Kidney (tissue), 22 donors: ENCODE measurements at places on chromosomes 12 and 14. TPM values are rescaled to one million over a fixed set of nuclear protein-coding genes. Genes with fewer than 3 reads are reported as not detected.

- no peak overlapping the region for H3K4me3 ChIP-seq
- H3K27me3 ChIP-seq: no peaks in the 10 kb centered on the region
- no peaks in the 10 kb centered on the region for H3K36me3 ChIP-seq
Measured at GRCh38 chr12:455821-456220, 3.9 kb upstream of the B4GALNT3 start.

- DNase-seq: no peak
- no peaks in the 10 kb centered on the region for H3K36me3 ChIP-seq
- no peaks in the 10 kb centered on the region for H3K27me3 ChIP-seq
- H3K4me1 ChIP-seq: no peaks in the 10 kb centered on the region
Measured at GRCh38 chr12:94831081-94831751, 172.3 kb downstream of the NDUFA12 start.

- H3K4me1 ChIP-seq: no peaks in the 10 kb centered on the region
- H3K27ac ChIP-seq: no peak overlapping the region
- DNase-seq: no peak
- no peaks in the 10 kb centered on the region for H3K27me3 ChIP-seq
Measured at GRCh38 chr14:93984070-93984469, 7.7 kb upstream of the ASB2 start.

DNA sequence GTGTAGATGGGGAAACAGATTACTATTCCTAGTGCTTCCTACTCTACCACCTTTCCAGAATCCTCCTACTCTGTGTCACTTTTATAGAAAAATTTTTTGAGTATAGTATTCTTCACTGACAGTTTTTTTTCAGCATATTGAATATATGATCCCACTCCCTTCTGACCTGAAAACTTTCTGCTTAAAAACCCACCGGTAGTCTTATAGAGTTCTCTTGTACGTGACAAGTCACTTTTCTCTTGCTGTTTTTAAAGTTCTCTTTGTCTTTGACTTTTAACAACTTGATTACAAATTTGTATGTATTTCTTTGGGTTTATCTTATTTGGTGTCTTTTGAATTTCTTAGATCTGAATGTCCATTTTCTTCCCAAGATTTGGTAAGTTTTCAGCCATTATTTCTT lies 133.6 kb upstream of the SLC38A2 start:
- no peak overlapping the region for H3K4me3 ChIP-seq
- H3K27ac ChIP-seq: no peak overlapping the region
- H3K27me3 ChIP-seq: no peaks in the 10 kb centered on the region
- H3K4me1 ChIP-seq: no peaks in the 10 kb centered on the region

CLEC1B gene
- total RNA-seq: not detected

DNA sequence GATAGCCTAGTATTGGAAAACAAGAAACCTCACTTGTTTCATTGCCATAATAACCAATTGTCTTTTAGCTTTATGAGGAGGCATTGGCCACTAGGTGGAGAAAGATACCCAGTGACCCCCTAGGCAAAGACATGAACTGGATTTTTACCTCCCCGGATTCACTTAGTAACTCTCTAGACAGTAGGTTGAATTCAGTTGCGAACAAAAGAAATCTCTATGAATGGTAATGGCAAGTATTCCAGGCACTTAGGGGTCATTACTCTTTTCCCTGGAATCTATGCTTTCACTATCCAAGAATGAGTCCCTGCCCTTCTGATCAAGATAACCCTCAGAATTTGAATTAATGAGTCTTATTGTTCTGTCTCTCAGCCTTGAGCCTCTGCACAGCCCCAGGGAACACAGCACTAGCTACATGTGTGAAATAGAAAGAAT lies 29.5 kb upstream of the RHOJ start:
- no peak for DNase-seq
- no peak overlapping the region for H3K27ac ChIP-seq
- H3K36me3 ChIP-seq: no peaks in the 10 kb centered on the region
- no peaks in the 10 kb centered on the region for H3K27me3 ChIP-seq

DNA sequence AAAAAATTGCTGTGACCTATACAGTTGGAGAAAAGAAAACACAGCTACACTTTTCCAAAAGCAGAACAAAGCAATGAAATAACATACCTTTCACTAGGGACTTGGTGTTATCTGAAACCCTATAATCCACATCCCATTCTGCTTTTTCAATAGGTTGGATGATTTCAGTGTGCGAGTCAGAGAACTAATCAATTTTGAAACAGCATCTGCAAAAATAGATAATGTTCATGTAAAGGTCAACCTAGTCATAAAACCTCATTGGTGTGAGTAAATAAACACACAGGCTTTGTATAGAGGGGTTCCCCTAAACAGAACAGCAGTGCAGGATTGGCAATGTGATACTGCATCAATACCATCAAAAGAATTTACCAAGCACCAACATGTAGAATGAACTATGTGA lies 173.0 kb upstream of the G2E3 start:
- DNase-seq: no peak
- H3K4me3 ChIP-seq: no peak overlapping the region
- H3K27me3 ChIP-seq: no peaks in the 10 kb centered on the region

DNA sequence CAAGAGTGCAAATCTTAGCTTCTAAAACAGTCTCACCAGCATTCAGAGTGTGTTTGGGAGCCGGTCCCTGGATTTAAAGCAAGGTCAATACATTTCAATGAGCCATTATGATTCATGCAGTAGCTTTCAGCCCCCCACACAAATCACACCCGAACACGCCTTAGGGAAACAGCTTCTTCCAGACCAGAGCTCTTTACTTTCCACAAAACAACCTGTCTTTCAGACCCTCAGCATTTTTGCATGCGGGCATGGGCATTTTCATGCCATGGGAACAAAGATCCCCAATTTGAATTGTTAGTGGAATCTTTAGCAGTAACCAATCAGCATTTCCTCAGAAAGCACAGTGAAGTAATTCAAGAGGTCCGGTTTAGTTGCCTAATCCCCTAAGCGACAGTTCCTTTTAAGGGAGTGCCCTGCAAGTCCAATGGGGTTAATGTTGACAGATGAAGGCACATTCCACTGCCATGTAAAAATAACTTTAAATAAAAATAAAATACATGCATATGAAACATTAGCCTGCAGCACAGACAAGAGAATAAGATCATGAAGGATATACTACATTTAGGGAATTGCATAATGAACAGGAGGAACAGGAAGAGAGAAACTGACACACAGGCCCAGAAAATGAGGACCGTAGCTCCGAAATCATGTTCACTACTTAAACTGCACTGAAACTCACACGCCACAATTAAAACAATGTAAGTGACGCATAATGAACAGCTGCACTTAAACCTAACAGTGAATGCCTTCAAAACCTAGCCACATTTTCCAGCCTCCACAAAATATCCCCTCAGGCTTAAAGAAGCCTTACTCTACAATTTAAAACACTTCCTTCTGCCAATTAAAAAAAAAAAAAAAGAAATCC lies 4.0 kb downstream of the VPS37B start:
- no peak for DNase-seq
- H3K36me3 ChIP-seq: no peaks in the 10 kb centered on the region
- H3K27ac ChIP-seq: peak overlapping the region; percentile 65
- peaks cover 46% of the 10 kb centered on the region for H3K4me1 ChIP-seq
- no peaks in the 10 kb centered on the region for H3K27me3 ChIP-seq
- H3K4me3 ChIP-seq: peak overlapping the region; percentile 39

LIN7A gene
- total RNA-seq: 9.7 TPM

GRCh38 chr12:44765796-44766195 lies 110.3 kb downstream of the NELL2 start:
- H3K27me3 ChIP-seq: no peaks in the 10 kb centered on the region
- no peaks in the 10 kb centered on the region for H3K36me3 ChIP-seq
- H3K4me1 ChIP-seq: no peaks in the 10 kb centered on the region
- no peak overlapping the region for H3K27ac ChIP-seq
- no peak for DNase-seq

- H3K4me1 ChIP-seq: no peaks in the 10 kb centered on the region
- no peak overlapping the region for H3K4me3 ChIP-seq
- no peak for DNase-seq
- H3K27me3 ChIP-seq: no peaks in the 10 kb centered on the region
Measured at GRCh38 chr14:68928770-68929550, 50.1 kb downstream of the ACTN1 start.

ZFC3H1 gene
- 42.4 TPM for total RNA-seq

RPL10L gene
- total RNA-seq: not detected

- H3K4me3 ChIP-seq: no peak overlapping the region
- no peak overlapping the region for H3K27ac ChIP-seq
- no peaks in the 10 kb centered on the region for H3K27me3 ChIP-seq
- H3K4me1 ChIP-seq: no peaks in the 10 kb centered on the region
Measured at GRCh38 chr12:30043151-30043847, 259.6 kb upstream of the TMTC1 start.

DNA sequence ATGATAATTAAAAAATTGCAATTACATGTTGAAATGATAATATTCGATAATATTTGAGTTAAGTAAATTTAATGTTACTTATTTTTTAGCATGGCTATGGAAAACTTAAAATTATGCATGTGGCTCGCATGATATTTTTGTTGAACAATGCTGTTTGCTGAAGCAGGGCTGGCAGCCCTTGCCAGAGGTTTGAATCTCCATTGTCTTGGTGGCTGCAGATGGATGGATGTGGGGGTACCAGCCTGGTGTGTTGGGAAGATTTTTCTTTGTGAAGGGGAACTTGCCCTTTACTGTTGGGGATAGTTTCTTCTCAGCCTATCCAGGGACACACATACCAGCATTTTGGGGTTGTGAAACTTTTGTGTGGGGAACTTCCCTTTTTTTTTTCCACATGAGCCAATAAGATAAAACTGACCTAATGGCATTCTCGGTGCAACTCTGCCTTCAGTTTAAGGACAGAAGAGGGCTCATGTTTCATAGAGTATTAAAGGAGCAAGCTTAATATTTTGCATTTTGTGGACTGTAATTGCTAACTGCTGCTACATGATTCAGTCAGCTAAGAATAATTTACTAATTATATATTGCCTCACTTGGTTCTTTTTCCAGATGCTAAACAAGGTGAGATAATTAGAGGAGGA lies 8.8 kb downstream of the RASSF3 start:
- no peak overlapping the region for H3K4me3 ChIP-seq
- DNase-seq: no peak
- no peak overlapping the region for H3K27ac ChIP-seq
- H3K36me3 ChIP-seq: no peaks in the 10 kb centered on the region

DNA sequence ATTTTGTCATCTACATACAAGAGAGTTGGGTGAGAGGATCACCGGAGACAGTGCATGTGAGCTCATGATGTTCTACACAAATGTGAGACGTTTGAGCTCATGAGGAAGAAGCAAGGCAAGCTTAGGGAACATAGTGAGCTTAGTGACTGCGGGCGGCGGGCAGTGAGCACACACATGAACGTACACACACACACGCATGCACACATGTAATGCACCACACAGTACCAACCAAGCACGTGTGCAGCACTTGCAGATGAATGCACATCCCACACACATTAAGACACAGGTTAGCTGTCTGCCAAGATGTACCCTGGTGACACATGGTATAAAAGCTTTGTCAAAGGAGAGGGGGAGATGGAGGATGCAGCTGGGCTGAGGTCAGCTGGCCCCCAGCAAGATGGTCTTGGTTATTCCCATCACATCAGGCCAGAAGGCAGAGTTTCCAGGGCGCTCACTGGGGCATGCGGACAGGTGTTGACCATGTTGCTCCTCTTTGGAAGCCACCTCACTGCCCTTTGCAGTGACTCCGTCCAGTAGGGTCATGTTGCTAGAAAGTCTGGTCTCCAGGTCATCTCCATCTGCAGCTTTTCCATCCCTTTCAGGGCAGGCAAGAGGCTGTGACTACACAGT lies 8.7 kb upstream of the CACNA2D4 start:
- H3K27me3 ChIP-seq: no peaks in the 10 kb centered on the region
- H3K4me1 ChIP-seq: no peaks in the 10 kb centered on the region

PRH2 gene
- not detected for total RNA-seq

DNA sequence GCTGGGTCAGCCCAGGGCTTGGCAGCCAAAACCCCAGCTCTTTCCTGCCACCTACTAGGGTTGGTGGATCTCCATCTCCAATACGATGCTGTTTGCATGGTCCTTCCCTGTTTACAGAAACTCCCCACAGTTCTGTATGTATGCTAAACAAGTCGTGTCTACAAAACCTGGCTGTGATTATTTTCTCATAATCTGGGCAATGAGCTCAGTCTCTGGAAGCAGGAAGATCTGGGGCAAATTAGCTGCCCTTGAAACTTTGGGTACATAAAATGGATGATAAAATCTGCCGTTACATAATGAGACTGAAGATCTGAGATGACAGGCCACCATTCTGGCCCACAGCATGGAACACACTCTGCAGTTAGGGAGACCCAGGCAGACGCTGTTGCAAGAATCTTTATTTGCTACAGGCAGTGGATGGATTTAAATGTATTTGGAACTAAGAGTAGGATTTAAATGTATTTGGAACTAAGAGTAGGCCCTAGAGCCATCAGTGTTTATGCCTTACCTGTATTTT lies 31.7 kb downstream of the ACADS start:
- no peak overlapping the region for H3K4me3 ChIP-seq
- H3K27ac ChIP-seq: no peak overlapping the region
- no peak for DNase-seq
- H3K36me3 ChIP-seq: no peaks in the 10 kb centered on the region

GZMH gene
- total RNA-seq: 0.91 TPM

GRCh38 chr14:41986700-41987099 lies 380.0 kb downstream of the LRFN5 start:
- H3K4me1 ChIP-seq: no peaks in the 10 kb centered on the region
- no peak overlapping the region for H3K27ac ChIP-seq
- H3K27me3 ChIP-seq: no peaks in the 10 kb centered on the region
- DNase-seq: no peak
- H3K4me3 ChIP-seq: no peak overlapping the region

GRCh38 chr14:33680873-33681272 lies 270.0 kb downstream of the EGLN3 start:
- no peak overlapping the region for H3K4me3 ChIP-seq
- no peaks in the 10 kb centered on the region for H3K27me3 ChIP-seq
- DNase-seq: no peak

- H3K27me3 ChIP-seq: no peaks in the 10 kb centered on the region
- no peaks in the 10 kb centered on the region for H3K36me3 ChIP-seq
- peaks cover 4% of the 10 kb centered on the region for H3K4me1 ChIP-seq
Measured at GRCh38 chr14:93683226-93683625, 105.1 kb downstream of the PRIMA1 start.

DNA sequence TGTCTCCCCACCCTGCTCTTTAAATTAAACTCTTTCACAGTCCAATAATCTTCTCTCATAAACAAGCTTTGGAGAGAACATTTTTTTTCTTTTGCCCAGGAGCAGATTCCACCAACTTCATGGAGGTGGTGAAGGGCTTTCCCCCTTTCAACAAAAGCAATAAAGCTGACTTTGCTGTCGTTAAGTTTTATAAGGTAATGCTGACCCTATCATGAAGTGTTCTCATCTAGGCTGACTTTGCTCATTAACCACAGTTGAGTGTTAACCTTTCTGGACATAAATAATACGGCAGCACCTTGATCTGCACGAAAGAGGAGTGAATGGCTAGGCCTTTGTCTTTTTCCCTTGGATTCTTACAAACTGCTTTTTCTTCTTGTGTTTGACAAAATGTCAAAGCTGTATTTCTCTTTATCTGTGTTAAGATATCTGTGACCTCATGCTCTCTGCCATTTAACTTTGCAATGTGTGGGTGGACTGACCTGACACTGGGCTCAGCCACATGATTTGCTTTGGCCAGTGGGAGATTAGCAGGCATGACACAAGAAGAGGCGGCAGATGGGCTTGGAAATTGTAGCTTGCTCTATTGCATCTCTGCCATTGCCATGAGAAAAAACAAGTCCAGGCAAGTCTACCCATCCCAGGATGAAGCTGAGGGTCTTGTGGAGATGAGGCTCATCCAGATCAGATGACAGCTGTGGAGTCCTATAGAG lies 470.9 kb upstream of the CCDC196 start:
- H3K27ac ChIP-seq: no peak overlapping the region
- DNase-seq: peak; percentile 91
- peaks cover 2% of the 10 kb centered on the region for H3K27me3 ChIP-seq
- no peaks in the 10 kb centered on the region for H3K36me3 ChIP-seq
- no peak overlapping the region for H3K4me3 ChIP-seq

- H3K27ac ChIP-seq: no peak overlapping the region
- no peaks in the 10 kb centered on the region for H3K27me3 ChIP-seq
- H3K4me1 ChIP-seq: no peaks in the 10 kb centered on the region
- no peaks in the 10 kb centered on the region for H3K36me3 ChIP-seq
Measured at GRCh38 chr14:86003998-86004397, 474.1 kb downstream of the FLRT2 start.
